ENCODE measurements at places on chromosomes 16 and 17.

GRCh38 chr17:79537061-79537460 is 73.8 kb downstream of the RBFOX3 start:
- no peak for DNase-seq
- H3K4me1 ChIP-seq: no peaks in the 10 kb centered on the region
- H3K36me3 ChIP-seq: no peaks in the 10 kb centered on the region
- no peak overlapping the region for H3K4me3 ChIP-seq

DNA sequence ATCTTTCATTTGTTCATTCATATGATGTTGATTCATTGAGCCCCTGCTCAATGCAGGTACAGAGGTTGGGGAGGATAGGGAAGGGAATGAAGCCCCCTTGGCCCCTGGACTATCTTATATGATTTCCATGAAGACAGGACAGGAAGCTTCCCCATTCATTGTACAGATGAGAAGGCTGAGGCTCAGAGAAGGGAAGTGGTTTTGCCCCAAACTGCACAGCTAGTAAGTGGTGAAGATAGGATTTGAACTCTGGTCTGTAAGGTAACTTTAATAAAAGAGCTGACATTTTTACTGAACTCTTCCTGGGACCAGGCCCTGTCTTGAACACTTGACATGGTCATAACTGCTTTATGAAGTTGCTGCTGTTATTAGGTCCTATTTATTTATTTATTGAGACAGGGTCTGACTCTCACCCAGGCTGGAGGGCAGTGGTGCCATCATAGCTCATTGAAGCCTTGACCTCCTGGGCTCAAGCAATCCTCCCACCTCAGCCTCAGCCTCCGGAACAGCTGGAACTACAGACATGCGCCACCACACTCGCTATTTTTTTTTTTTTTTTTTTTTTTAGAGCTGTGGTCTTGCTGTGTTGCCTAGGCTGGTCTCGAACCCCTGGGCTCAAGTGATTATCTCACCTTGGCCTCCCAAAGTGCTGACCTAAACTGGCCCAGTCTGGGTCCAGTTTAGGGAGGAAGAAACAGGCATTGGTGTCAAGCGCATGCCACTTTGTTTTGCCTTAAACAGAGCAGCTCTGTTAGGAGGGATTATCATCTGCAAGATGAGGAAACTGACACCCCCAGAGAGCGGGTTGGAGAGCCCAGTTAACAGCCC is 5.0 kb downstream of the CTF1 start:
- peaks cover 10% of the 10 kb centered on the region for H3K36me3 ChIP-seq
- DNase-seq: no peak
- H3K27ac ChIP-seq: peak overlapping the region; percentile 51

DNA sequence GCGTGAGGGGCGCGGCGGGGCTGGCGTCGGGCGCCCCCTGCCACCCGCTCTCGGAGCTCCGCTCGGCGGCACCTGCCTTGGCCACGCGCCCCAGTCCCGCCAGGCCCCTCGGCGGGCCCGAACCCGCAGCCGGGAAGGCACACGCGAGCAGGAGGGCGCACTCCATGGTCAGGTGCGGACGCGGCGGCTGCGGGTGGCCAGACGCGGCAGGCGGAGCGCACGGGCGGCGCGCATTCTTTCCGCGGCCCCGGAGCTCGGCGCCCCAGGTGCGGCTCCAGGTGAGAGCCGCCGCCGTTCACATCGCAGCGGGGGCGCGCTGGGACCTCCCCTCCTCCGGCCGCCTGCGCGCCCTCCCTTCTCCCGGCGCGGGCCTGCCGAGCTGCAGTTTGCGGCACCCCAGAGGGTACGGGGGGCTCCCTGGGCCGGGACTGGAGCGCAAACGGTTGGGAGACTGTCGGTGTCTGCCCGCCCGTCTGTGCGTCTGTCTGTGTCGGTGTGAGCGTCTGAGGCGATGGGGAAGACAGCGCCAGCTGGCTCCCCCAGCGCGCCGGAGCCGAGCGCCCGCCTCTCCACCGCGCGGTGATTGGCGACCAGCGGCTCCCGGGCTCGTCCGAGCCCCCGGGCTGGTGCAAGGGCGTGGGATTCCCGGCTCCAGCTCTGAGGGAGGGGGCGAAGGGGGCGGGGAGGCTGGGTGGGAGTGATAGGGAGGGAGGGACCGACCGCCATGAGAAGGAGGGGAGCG is at the start of gene ADAMTS18:
Gene ADAMTS18, minus strand, starts transcription at position 505 of the 742 bp plus-strand sequence. Its CDS starts 339 bp downstream, at position 166.
- H3K4me1 ChIP-seq: no peaks in the 10 kb centered on the region
- no peak within 1 kb of the TSS for H3K27ac ChIP-seq
- peaks cover 39% of the 10 kb centered on the region for H3K27me3 ChIP-seq
- no peak for DNase-seq
- H3K4me3 ChIP-seq: no peak within 1 kb of the TSS

DNA sequence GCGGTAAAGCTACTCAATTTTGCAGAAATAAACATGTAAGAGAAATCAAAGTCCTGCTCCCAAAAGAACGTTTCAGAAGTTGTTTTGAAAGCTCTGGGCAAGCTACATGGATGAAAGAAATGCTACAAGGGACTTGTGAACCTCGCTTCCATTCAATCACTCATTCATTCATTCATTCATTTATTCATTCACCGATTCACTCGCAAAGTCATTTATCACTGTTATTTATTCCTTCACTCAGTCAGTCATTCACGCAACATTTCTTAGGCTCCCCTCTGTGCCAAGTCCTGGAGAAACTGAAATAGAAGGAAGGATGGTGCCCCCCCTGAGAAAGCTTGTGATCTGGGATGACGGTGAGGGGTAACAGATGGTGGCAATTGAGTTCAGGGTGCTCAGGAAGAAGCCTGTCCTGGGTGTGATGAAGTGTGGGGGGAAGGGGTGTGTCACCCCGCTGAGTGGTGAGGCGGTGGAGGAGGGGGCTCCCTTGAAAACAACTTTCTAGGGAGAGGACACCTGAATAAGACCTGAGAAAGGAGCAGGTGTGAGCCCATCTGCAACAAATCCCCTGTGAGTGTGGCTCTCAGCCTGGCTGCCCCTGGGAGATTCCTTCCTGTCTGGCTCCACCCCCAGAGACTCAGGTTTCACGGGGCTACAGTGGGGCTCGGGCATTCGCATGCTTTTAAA is 36.3 kb upstream of the PRSS54 start:
- DNase-seq: no peak
- peaks cover 3% of the 10 kb centered on the region for H3K4me1 ChIP-seq
- peaks cover 4% of the 10 kb centered on the region for H3K36me3 ChIP-seq

GRCh38 chr17:2085648-2085949 is 30.7 kb downstream of the HIC1 start:
- H3K36me3 ChIP-seq: peaks cover 28% of the 10 kb centered on the region
- DNase-seq: no peak
- H3K27me3 ChIP-seq: no peaks in the 10 kb centered on the region
- H3K4me1 ChIP-seq: peaks cover 52% of the 10 kb centered on the region

DNA sequence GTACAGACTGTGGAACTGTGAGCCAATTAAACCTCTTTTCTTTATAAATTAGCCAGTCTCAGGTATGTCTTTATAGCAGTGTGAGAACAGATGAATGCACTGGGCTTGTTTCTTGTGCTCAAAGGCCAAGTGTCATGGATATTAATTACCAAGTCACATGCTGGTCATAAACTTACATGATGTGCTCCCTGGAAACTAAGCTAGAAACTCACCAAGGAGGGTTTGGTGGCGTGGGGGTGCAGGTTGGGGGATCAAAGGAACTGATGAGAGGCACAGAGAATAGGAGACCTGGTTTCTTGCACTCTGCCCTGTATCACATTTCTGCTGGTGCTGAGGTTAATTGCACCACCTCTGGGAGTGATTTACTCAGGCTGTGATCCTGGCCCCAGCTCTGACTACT is 31.2 kb upstream of the TMC5 start:
- H3K27me3 ChIP-seq: peaks cover 56% of the 10 kb centered on the region
- H3K27ac ChIP-seq: no peak overlapping the region
- H3K4me1 ChIP-seq: peaks cover 14% of the 10 kb centered on the region
- H3K36me3 ChIP-seq: no peaks in the 10 kb centered on the region
- no peak overlapping the region for H3K4me3 ChIP-seq

DNA sequence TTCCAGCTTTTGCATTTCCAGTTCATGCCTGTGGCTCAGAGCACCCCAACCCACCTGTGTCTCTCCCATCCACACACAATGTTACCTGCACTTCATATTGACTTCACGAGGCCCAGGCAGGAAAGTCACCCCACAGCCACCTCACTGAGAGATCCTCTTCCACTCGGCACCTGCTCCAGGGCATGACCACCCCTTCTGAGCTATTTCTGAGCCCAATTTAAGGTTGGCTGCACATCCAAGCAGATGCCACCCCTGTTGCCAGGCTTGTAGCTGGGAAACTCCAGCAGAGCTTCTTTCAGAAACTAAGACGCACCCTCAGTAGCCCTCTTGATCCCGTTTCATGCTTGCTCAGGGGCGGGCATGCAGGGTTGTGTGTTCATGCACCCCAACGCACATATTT is 88.4 kb downstream of the SOCS1 start:
- H3K27me3 ChIP-seq: no peaks in the 10 kb centered on the region
- peaks cover 16% of the 10 kb centered on the region for H3K36me3 ChIP-seq
- H3K27ac ChIP-seq: no peak overlapping the region
- H3K4me3 ChIP-seq: no peak overlapping the region
- no peak for DNase-seq

DNA sequence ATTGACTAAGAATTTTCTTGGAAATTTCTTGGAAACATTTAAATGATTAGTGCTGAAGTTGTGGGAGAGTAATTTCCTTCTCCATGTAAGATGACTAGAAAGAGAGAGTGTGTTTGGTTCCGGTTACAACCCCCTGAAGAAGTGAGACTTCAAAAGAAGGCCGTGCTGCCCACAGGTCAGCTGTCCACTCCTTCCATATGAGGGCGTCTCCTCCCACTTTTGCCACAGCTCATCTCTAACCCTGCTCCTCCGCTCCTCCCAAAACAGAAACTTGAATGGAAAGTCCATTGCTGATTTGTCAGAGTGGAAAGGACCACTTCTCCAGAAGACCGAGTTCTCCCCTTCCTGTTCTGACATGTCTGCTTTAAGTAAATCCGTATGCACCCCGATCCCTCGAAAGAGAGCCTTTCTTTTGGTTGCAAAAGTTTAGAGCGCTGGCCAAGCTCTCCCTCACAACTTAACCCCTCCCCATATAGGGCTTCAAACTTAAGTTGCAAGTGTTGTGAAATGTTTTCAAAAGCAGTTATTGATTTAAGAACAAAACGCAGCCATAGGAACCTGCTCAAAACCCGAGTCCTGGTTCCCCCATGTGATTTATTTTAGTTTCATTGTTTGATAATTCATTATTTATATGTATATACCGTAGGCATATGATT is 129.5 kb downstream of the SOCS1 start:
- no peak overlapping the region for H3K4me3 ChIP-seq
- no peaks in the 10 kb centered on the region for H3K27me3 ChIP-seq

DNA sequence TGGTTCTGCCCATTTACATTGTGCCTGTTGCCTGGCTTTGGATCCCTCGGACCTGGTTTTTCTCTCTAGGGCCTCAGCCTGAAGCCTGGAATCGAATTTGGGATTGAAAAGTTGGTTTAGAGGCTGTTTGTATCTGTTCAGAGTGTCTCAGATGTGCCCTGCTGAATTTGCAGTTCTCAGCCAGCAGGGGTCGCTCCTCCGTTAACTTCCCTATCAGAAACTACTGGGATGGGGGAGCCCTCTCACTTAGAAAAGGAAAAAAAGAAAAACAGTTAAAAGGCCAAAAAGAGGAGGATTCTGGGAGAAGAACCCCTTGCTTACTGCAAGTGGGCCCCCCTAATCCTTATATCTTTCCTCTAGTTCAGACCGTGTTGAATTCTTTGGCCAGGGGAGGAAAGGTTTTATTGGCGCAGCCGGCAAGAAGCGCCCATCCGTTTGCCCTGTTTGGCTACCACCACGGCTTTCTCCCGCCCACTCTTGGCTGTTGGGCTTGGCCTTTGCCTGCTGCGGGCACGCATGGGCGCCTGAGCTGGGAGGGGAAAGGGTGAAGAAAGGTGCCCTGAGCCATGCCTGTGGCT is 8.7 kb downstream of the FZD2 start:
- H3K27ac ChIP-seq: no peak overlapping the region
- H3K36me3 ChIP-seq: peaks cover 3% of the 10 kb centered on the region
- no peak for DNase-seq
- peaks cover 50% of the 10 kb centered on the region for H3K27me3 ChIP-seq
- no peak overlapping the region for H3K4me3 ChIP-seq
- H3K4me1 ChIP-seq: peaks cover 4% of the 10 kb centered on the region

DNA sequence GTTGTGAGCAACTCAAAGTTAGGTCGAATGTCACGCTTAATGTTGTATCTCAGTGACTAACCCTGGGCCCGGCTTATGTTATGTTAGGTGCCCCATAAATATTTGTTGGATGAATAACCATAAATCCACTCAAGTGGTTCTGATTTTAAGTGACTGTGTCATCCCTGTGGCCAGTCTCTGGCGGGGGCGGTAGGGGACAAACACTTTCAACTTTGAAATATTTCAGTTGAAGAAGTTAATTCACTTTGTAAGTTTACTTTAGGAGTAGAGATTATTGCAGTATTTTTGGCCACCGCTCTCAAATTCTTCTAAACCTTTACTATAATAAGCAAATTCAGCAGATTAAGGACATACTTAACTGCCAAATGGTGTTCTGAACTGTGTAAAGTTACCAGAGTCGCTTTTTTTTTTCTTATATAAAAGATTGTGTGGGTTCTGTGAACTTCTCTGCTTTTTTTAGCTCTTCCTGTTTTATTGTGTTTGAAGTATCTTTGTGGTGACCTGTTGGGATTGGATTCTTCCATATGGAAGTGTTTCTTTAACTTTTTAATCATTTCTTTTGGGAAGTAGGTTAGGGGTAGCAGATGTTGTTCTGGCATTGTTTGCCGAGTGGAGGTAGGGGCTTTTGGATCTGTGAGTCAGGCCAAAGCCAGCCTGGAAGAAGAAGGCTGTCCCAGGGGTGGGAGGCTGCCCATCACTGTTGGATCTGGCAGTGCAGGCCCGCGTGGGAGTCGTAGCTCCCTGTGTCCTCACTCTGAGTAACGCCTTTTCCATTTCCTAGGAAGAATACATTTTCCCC is 61.4 kb upstream of the TBX2 start:
- peaks cover 3% of the 10 kb centered on the region for H3K36me3 ChIP-seq
- no peaks in the 10 kb centered on the region for H3K4me1 ChIP-seq
- no peak overlapping the region for H3K4me3 ChIP-seq
- DNase-seq: no peak

DNA sequence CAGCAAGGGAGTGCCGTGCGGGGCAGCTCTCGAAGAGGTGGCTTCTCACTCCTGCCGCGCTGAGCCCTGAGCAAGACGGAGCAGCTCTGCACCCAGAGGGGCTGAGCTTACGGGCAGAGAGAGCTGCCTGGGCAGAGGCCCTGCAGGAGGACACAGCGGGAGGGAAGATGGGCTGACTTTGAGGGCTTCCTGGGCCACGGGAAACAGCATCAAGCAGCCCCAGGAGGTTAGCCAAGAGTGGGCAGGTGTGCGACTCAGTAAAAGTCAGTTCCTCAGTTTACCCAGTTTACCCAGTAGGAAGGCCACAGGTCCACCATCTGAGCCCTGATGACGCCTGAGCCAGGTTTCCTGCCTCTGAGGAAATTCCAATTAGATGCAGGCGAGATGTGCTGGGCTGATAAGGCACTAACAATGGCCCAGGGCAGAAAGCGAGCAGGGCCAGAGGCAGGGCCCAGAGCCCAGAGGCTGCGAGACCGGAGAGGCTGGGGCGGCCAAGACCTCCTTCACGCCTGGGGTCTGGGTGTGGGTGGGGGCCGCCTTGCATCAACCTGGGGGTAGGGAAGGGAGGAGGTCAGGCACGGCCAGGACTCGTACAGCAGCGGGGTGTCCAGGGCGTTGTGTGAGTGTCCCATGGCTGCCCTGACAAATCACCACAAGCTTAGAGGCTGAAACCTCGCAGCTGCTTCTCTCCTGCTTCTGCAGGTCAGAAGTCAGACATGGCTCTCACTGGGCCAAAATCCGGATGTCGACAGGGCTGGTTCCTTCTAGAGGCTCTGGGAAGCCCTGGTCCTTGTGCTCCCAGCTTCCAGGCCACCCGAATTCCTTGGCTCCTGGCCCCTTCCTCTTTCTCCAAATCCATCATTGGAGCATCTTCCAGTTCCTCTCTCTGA is 32.0 kb upstream of the CIBAR2 start:
- DNase-seq: no peak
- no peak overlapping the region for H3K27ac ChIP-seq
- peaks cover 4% of the 10 kb centered on the region for H3K36me3 ChIP-seq
- H3K4me3 ChIP-seq: no peak overlapping the region
- peaks cover 75% of the 10 kb centered on the region for H3K27me3 ChIP-seq

Measured in effector memory CD8-positive, alpha-beta T cell (primary cell).